A549 treated with RU486 at 1 μM for 4 hours (cell line): ENCODE measurements at places on chromosomes 1 and 21. TPM values are rescaled to one million over a fixed set of nuclear protein-coding genes. Genes with fewer than 3 reads are reported as not detected.

The C1orf87 gene
- not detected in 5 replicates for total RNA-seq

The NR1I3 gene
- total RNA-seq: not detected in 5 replicates

The CD244 gene
- not detected in 5 replicates for total RNA-seq

The TENT5C gene
- total RNA-seq: 0.06 to 0.07 TPM (median 0.06 TPM) in 4 of 5 replicates, not detected in the other

The PLPPR5 gene
- not detected in 5 replicates for total RNA-seq

The FCRL6 gene
- not detected in 5 replicates for total RNA-seq

The CLDN19 gene
- not detected in 5 replicates for total RNA-seq

The RPS6KC1 gene
- total RNA-seq: 7.4 to 12.0 TPM (median 10.6 TPM) in 5 replicates

The SPOCD1 gene
- 4.5 to 7.8 TPM (median 6.5 TPM) in 5 replicates for total RNA-seq
